Activated CD4-positive, alpha-beta T cell treated with anti-CD3 and anti-CD28 coated beads, Interleukin-2, amount 10 ng/mL, durations not matched to agents 7 days and 5 days (primary cell): ENCODE measurements at places on chromosomes 5 and 9. TPM values are rescaled to one million over a fixed set of nuclear protein-coding genes. Genes with fewer than 3 reads are reported as not detected.

DNA sequence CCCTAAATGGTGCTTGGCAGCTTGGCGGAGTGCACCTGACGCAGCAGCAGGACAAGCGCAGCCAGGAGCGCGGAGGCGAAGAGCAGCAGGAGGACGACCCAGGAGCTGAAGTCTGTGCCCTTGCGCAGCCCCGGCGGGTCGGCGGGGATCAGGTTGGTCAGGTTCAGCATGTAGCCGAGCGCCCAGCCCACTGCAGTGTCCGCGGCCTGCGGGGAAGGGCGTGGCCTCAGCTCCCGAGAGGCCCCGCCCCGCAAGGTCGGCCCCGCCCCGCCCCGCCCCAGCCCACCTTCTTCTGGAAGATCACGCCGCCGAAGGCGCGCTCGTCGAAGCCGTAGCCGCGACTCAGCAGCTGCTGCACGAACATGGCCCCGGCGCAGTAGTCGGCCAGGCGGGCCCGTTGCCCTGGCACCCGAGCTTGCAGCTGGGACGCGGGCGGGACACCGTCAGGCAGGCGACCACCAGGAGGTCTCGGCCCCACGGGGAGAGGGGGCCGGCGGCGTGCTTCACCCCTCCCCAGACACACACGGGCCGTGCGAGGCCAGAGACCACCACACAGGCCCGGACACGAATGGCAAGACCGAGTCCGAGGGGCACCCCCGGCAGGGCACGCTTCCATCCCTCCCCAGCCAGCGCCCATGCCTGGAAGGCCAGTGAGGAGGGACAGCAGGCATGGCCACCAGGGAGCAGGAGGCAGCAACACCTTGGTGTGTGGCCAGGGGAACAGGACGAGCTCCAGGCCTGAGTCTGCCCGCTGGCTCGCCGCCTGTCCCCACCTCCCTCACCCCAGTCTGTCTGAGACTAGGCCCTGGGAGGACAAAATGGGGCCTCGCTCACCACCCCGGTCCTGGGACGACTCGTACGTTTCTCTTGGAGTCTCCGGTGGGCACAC is 2.9 kb upstream of the NPDC1 start:
- no peak for DNase-seq
- H3K4me1 ChIP-seq = peaks cover 19% of the 10 kb centered on the region
- H3K27me3 ChIP-seq = peaks cover 43% of the 10 kb centered on the region
- H3K27ac ChIP-seq = no peak overlapping the region

DNA sequence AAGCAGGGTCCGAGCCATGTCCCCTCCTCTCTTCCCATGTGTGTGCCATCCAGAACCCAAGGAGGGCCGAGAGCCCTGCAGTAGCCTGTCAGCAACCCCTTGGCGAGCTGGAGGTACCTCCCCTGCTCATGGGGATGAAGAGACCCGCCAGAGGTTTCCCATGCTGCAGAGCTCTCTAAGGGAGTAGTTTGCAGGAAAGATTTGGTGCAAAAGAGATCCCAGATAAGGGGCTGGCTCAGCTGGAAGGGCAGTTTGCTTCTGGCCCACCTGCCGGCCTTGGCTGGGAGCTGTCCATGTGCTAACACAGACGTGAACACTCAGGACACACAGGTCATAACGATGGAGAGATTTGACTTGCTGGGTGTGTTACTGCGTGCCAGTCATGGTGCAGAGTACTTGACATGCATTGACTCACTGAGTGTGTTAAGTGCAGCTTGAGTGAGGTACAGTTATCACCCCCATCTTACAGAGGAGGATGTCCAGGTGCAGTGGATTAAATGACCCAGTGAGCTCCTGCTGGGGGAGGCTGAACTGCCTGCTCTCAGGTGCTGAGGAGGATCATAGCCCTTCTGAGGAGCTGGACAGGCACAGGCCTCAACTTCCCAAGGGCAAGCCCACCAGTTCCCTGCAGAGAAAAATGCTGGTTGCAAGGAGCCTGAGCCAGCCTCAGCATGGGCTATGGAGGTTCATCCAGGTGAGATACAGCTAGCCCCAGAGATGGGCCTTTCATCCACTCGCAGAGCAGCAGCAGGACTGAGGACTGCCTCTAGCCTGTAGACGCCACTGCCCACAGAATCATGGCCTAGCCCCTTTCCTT is 6.3 kb upstream of the SLC25A48 start:
- H3K27me3 ChIP-seq = peaks cover 2% of the 10 kb centered on the region
- DNase-seq = no peak
- no peaks in the 10 kb centered on the region for H3K36me3 ChIP-seq
- H3K4me3 ChIP-seq = no peak overlapping the region

GRCh38 chr5:3281366-3281765 is 314.3 kb upstream of the IRX1 start:
- H3K27ac ChIP-seq = no peak overlapping the region
- no peaks in the 10 kb centered on the region for H3K4me1 ChIP-seq
- H3K27me3 ChIP-seq = no peaks in the 10 kb centered on the region
- H3K4me3 ChIP-seq = no peak overlapping the region

DNA sequence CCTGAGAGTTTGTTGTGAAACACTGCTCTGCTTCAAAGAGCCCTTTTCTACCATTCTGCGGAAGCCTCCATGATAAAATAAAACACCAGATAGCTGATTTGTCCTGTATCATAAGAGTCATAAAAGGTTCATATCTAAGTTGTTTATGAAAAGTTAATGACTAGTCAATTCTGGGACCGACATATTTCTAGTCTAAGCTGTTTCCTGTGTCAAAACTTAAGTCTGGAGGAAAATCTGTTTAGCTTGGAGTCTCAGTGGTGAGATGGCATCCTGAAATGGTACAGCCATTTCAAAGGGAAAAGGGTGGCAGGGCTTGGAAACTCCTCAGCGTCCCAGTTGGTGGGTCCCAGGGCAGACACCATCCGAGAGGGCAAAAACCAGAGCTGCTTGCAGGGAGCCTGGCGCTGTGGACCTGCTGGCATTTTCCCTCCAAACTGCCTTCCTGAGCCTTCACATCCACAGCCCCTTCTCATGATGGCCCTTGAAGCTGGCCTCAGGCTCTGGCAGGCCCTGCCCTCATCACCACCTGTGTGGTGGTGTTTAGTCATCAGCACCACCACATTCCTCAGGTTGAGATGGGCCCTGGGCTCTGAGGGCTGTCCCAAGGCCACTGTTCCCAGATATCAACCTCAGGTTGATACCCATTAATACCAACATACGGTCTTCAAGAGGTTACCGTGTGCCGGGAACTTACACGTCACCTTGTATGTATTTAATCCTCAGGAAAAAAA is 184.0 kb downstream of the HSPA4 start:
- H3K36me3 ChIP-seq = no peaks in the 10 kb centered on the region
- no peak for DNase-seq
- H3K4me3 ChIP-seq = no peak overlapping the region
- H3K4me1 ChIP-seq = peaks cover 10% of the 10 kb centered on the region
- no peaks in the 10 kb centered on the region for H3K27me3 ChIP-seq

DNA sequence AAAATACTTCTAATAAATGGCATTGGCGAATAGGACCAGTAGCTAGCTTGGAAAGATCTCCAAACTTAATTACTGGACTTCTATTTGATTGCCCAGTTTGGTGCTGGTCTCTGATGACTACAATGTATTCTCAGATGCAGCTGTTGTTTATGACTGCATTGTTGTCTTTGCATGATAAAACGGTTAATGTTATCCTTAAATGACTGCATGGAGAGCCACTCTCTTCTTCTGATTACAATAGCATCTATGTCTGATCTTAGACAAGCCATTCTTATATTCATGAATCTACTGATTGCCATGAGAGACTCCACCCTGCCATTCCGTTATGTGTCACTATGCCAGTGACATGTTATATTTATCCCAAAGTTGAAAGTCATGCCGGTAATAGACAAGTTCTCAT is 42.9 kb upstream of the ERBIN start:
- no peak overlapping the region for H3K4me3 ChIP-seq
- DNase-seq = no peak
- peaks cover 3% of the 10 kb centered on the region for H3K27me3 ChIP-seq
- no peaks in the 10 kb centered on the region for H3K4me1 ChIP-seq
- H3K27ac ChIP-seq = no peak overlapping the region
- no peaks in the 10 kb centered on the region for H3K36me3 ChIP-seq

GRCh38 chr9:76166526-76166925 is 227.7 kb downstream of the RFK start:
- peaks cover 2% of the 10 kb centered on the region for H3K4me1 ChIP-seq
- no peak overlapping the region for H3K27ac ChIP-seq
- no peak for DNase-seq
- peaks cover 6% of the 10 kb centered on the region for H3K36me3 ChIP-seq
- H3K27me3 ChIP-seq = no peaks in the 10 kb centered on the region

DNA sequence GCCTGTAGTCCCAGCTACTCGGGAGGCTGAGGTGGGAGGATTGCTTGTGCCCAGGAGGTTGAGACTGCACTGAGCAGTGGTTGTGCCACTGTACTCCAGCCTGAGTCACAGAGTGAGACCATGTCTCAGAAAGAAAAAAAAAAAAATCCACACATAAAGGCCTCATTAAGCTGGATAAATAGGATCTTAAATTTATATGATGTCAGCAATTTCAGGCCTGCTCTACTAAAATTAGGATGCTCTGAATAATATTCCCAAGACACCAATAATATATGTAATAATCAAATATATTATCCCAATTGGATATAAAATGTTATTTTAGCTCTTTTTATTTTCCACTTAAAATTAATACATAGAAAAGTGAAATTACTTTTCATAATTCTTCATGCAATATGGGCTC is 43.6 kb downstream of the NLN start:
- no peak overlapping the region for H3K27ac ChIP-seq
- H3K4me3 ChIP-seq = no peak overlapping the region
- no peaks in the 10 kb centered on the region for H3K27me3 ChIP-seq

Gene NUDT12
- total RNA-seq = 0.62 TPM
